ENCODE measurements at places on chromosomes 6 and 20. TPM values are rescaled to one million over a fixed set of nuclear protein-coding genes. Genes with fewer than 3 reads are reported as not detected.

BPI gene
- not detected for total RNA-seq

CALHM4 gene
- not detected for total RNA-seq

FAM83C gene
- not detected for total RNA-seq

ZBTB12 gene
- total RNA-seq = 0.27 TPM

IYD gene
- total RNA-seq = not detected

IL22RA2 gene
- total RNA-seq = not detected

ADGB gene
- not detected for total RNA-seq

OR12D3 gene
- not detected for total RNA-seq

CLIC5 gene
- 4.7 TPM for total RNA-seq

RTF2 gene
- total RNA-seq = 57.6 TPM

RBM24 gene
- total RNA-seq = 2.6 TPM

ASIP gene
- total RNA-seq = not detected

SYCP2 gene
- 2.4 TPM for total RNA-seq

ZNF391 gene
- total RNA-seq = 1.1 TPM

TSHZ2 gene
- total RNA-seq = 0.89 TPM

CHRNA4 gene
- total RNA-seq = not detected

SCRT2 gene
- not detected for total RNA-seq

RAD21L1 gene
- not detected for total RNA-seq

NOTCH4 gene
- total RNA-seq = 0.38 TPM

DZANK1 gene
- total RNA-seq = 2.3 TPM

ZBTB2 gene
- total RNA-seq = 23.0 TPM

PROCR gene
- 2.0 TPM for total RNA-seq

HLA-DOB gene
- total RNA-seq = 12.8 TPM

Data from CD8-positive, alpha-beta T cell (primary cell).